Stimulated activated CD4-positive, alpha-beta T cell treated with anti-CD3 and anti-CD28 coated beads, Interleukin-4, amount 100 ng/mL, for 48 hours (primary cell): ENCODE measurements at places on chromosomes 4 and X.
A peak's percentile ranks its signal among the peaks of the same experiment; 100 is the strongest.

DNA sequence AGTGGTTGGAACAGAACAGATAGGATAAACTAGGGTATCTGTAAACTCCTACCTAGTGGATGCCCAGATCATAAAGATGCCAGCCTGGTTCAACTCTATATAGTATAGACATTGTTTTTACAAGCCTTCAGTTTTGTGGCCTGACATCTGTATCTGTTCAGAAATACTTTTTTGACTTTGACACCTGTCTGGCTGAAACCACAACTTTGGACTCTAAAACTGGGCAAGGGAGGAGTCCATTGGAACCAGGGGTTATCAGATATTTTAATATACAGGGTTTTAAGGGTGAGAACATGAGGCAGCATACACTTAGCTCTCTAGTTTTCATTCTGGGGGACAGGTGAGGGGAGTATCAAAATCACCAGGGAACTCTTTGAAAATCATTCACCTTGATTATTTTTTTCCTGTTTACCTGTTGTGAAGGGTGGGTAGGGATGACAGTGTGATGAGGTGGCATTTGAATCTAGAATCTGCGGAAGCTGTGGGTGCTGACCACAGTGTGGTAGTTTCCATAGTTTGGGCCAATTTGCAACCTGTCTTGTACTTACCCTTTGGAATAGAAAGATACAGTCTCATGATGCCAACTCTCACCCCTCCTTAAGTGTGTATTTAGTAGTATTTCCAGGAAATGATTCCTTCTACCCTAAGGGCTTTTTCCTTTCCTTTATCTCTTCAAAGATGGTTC is 20.6 kb downstream of the GAB1 start:
- no peak for DNase-seq

GRCh38 chrX:314049-314448 is 4.5 kb downstream of the GTPBP6 start:
- DNase-seq: no peak

DNA sequence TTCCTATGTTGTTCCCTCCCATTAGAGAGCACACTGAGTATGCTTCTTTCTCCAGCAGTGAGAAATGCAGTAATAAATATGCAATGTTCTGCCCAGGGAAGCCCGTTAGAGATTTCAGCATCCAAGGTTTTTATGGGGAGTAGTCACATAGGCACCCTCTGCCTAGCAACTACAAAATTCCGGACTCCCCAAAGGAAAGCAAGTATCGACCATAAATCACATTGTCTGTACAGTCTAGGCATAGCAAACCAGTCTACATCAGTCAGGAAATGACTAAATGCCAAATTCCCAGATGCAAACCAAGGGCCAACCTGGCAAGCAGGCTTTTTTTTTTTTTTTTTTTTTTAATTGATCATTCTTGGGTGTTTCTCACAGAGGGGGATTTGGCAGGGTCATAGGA is 34.8 kb downstream of the GPR101 start:
- no peak for DNase-seq

GRCh38 chr4:183495184-183495583 is 9.7 kb upstream of the ING2 start:
- DNase-seq: no peak

- DNase-seq: no peak
Measured at GRCh38 chr4:62548108-62548524, 1348.0 kb downstream of the ADGRL3 start.

DNA sequence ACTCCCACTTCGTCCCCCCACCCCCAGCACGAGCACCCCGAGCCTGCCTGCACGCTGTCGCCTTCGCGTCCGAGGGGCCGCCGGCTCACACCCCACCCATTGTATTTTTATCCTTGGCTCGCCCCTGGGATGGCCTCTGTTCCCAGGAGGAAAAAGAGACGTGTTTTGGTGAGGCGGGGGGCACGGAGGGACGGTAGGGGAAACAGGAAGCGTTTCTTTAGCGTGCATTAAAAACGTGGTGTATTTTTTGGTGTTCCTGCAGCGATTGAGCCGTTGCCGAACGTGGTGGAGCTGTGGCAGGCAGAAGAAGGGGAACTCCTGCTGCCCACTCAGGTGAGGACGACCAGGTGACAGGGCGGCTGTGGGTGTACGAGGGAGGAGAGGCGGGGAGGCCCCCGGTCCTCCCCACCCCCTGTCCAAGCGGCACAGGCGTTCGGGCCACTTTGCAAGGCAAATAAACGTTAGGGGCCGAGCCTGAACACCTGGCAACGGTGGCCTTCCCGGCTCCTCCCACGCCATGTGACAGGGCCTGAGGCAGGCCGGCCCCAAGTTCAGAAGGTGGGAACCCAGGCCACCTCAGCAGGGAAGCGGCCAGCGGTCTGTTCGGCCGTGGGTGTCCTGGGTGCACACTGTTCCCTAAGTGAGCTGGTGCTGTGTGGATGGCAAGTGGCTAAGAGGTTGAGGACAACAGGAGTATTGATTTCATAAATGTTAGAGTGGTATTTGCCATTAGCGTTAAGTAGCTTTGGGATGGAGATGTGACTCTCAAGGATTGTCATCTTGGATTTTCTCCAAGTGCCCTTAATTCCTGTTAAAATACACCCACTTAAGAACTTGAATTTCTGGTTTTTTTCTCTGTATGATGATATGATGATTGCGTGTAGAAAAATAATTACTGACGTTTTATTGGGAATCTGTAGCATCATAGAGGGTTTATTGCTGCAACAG is 1.1 kb downstream of the TMEM131L start:
- DNase-seq: no peak

DNA sequence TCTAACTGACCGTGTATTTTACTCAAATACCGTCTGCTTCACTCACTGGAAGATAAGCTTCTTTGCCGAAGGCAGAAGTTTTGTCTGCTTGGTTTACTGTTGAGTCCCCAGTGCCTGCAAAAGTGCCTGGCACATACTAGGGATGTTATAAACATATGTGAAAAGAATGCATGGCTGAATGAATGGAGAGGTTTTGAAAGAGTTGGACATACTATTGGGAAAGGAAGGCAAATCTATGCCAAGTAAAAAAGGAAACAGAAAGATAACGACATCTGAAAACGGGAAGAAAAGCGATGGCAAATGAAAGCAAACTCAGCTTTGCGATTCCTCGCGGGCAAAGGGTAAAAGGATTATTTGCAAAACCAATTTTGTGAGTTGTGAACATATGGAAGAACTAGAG is 21.7 kb downstream of the ADGRG2 start:
- no peak for DNase-seq

DNA sequence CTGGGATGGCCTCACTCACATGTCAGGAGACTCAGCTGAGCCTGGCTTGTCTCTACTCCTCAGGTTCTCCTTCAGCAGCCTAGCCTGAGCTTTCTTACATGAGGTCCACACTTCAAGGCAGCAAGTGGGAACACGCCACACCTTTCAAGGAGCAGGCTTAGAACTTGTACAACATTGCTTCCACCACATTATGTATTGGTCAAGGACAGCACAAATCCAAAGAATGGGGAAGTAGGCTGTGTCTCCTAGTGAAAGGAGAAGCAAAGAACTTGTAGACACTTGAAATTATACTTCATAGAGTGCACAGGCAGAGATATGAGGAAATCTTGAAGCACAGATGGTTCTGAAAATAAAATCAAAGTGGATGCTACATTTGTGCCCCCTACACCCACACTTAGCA is 120.9 kb upstream of the NOCT start:
- no peak for DNase-seq

DNA sequence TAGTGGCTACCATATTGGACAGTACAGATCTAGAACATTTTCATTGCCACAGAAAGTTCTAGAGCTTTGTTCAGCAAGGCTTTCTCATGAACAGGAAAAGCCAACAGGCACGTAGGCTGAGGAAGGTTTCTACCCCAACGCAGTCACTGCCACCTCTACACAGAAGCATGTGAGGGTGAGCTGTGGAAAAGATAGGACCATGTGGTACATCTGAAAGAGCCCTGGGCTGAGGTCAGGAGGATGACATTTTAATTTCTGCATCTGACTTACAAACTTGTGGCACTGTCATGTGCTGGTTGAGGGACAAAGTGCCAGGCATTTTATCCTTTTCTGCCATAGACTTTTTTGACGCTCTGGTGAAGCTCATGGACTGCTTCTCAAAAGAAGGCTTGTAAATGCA is 454.2 kb downstream of the BCOR start:
- no peak for DNase-seq

DNA sequence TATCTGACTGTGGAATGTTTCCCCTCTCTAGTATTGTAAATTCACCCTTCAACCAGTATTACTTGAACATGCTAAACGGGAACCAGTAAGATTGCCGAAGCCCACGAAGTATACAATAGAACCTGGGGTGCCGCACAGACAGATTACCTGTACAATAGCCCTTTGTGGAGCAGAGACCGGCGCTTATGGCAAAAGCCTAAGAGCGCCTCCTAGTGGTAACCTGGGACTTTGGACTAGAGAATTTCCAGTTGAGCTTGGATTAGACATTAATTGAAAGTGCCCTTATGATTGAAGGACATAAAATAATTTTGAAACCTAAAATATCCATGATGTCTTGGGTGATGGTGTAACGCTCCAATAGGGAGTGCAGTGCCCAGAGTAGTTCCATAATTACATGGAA is 14.1 kb downstream of the ZNF157 start:
- peak; percentile 43 for DNase-seq

DNA sequence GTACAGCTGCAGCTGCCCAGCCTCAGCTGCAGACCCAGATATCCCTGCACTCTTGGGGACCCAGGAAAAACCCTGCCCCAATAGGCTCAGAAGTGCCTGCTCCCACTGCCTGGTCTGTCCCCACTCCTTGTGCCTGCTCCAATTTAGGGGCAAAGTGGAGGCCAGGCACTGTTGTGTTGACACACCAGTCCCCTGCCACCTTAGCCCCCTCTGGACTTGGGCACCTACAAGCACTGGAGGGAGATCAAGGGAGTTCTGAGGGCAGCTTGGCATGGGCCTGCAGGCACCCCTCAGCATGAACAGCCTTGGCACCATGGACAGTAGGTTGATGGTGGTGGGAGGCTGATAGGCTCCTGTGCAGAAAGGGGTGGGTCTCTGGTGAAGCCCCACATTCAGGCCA is 2020.8 kb upstream of the ADGRL3 start:
- DNase-seq: no peak

DNA sequence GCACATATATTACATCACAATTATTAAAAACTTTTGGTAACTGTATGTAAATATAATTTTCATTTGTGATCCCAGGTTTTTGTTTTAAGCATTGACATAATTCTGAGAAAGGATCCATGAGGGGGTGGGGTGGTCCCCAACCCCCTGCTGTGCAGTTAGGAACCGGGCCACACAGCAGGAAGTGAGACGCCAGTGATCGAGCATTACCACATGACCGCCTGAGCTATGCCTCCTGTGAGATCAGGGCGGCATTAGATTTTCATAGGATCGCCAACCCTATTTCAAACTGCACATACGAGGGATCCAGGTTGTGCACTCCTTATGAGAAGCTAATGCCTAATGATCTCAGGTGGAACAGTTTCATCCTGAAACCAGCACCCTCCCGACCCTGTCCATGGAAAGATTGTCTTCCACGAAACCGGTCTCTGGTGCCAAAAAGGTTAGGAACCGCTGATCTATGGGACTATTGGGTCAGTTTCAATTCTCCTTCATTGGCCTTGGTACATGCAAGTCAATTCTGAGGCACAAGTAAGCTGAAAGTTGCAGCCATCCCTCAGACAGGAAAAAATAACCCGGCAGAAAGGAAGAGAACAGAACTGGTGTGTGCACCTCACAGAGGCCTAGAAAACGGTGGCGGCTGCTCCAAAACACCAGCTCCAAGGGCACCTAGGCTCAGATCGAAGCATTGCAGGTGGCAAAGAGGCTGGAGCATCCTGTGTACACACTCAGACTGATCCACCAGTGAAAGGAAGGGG is 7.0 kb upstream of the TMSB4X start:
- no peak for DNase-seq

- DNase-seq: no peak
Measured at GRCh38 chrX:42704454-42704853, 73.5 kb downstream of the PPP1R2C start.

DNA sequence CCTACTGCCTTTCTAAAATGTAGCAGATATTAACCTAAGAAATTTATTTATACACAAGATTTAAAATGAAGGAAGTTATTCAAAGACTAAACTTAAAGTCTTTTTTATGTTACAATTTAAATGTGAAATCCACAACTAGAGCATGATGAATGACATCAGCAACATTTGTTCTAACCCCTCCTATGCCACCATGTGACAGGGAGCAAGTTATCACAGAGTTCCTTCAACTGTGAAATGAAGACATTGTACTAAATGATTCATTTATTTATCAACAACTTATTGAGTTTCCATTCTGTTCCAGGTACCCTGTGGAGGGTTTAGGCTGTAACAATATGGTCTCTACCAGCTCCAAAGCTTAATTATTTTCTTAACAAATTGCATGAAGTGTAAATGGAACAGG is 76.9 kb downstream of the SLC39A8 start:
- no peak for DNase-seq

DNA sequence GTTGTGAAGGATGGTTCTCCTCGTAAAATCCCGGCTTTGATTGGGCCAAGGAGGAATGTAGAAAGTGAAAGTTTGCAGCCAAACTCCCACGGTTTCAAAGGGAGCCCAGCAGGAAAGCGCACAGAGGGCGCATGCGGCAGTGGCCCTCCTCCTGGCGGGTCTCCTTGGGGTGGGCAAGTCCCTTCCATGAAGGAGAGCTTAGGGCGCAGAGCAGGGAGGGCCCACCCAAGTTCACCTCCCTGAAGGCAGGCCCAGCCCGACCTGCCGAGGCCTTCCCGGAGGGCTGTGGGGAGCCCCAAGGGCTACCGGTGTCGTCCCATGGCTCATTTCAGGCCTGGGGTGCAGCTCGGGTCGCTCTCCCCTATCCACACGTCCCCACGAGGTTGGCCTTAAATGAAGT is 2.0 kb downstream of the PDZD4 start:
- no peak for DNase-seq

GRCh38 chrX:148649145-148649795 is 148.9 kb downstream of the AFF2 start:
- DNase-seq: no peak

GRCh38 chr4:77538144-77538543 is 67.5 kb upstream of the CXCL13 start:
- no peak for DNase-seq

DNA sequence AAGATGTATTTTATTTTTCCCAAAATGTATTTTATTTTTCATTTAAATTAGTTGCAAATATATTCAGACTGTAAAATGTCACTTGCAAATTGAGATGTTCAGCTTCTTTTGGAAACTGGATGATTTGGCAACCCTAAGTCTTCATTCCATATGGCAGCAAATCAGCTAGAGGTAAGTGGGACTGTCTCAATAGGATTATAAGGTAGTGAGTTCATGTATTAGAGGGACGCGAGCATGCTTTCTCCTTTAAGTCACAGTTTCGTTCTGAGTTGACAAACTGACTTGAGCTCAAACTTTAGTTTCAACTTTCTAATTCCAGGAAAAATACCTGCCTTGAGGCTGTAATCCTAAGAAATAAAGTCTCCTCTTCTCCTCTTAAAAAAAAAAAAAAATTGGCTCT is 44.2 kb upstream of the TMEM131L start:
- no peak for DNase-seq

GRCh38 chrX:37679230-37679629 is 6.4 kb upstream of the XK start:
- no peak for DNase-seq
